NCI-H226 (cell line): ENCODE measurements at places on chromosomes 4 and X.
A peak's percentile ranks its signal among the peaks of the same experiment; 100 is the strongest.

- DNase-seq = no peak
Observed at GRCh38 chrX:19543951-19544381, 28.7 kb upstream of the MAP3K15 start.

GRCh38 chrX:149493567-149494562 lies 11.2 kb downstream of the IDS start:
- no peak for DNase-seq

DNA sequence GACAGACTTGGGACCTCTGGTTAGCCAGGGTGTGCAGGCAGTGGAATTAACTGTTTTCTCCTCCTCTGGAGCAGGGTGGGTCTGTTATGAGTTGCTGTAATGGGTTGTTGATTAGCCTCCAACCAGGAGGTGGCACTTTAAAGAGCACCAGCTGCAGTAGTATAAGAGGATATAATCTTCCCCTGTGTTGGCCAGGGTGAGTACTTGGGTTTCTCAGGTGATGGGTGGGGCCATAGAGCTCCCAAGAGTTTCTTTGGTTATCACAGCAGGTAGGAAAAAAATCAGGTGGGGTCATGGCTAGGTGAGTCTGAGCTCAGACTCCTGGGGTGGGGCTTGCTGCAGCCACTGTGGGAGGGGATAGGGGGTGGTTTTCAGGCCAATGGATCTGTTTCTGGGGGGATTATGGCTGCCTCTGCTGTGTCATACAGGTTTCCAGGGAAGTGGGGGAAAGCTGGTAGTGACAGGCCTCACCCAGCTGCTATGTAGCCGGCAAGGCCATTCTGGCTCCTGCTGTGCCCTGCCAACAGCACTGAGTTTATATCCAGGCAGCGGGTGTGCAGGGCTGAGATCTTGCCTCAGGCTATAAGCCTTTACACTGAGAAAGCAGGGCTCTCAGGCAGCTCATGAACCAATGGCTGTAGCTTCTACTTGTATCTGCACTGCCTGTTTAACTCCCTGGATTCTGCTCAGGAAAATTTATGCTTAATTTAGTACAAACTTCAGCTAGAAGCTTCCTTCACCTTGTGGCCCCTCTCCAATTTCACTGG lies 70.1 kb downstream of the CCNG2 start:
- no peak for DNase-seq

DNA sequence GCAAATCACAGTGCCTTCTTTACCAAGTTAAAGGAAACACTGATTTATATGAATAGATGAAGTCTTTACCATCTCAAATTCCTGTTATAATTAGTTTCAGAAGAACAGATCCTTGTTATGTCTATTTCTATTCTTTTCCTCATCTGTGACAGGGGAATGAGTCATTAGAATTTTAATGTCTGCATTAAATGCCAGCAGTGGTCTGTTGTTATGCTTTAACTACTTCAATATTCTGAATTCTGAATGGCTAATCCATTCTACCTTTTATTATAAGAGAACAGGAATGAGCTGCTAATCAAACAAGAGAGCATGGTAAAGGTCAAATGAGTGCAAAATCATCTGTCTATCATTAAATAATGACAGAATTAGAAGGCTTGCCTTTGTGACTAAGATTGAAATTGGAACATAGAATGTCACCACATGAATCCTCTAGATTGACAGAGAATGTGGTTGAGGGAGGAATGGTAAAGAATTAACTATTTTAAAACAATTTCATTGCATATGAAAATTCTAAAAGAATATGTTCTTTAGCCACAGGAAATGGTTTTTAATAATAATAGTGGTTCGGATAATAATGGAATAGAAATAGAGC lies 935.5 kb downstream of the ADGRL3 start:
- DNase-seq = no peak

- peak; percentile 78 for DNase-seq
Observed at GRCh38 chr4:113979148-113979904, at the start of gene ARSJ. Gene ARSJ (minus strand): TSS chr4:113979647. CDS start chr4:113978834, 813 bp downstream.

- DNase-seq = peak; percentile 37
Observed at GRCh38 chr4:186839122-186840037, 115.7 kb upstream of the FAT1 start.

DNA sequence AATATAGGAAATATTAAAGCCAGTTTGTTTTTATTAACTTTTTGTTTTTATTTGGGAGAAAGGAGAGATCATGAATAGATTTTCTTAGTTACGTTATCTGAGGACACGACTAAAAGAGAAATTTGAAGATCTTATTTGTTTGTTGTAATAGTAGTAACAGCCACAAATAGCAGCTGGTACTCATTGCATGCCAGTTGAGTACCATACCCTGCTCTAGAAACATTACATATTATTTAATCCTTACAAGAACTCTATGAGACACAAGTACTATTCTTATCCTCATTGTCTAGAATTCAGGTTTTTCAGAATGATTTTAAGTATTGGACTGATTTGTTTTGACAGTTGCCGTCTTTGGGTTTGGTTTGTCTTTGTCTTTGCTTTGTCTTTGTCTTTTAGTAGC lies 31.8 kb downstream of the USP53 start:
- DNase-seq = no peak

DNA sequence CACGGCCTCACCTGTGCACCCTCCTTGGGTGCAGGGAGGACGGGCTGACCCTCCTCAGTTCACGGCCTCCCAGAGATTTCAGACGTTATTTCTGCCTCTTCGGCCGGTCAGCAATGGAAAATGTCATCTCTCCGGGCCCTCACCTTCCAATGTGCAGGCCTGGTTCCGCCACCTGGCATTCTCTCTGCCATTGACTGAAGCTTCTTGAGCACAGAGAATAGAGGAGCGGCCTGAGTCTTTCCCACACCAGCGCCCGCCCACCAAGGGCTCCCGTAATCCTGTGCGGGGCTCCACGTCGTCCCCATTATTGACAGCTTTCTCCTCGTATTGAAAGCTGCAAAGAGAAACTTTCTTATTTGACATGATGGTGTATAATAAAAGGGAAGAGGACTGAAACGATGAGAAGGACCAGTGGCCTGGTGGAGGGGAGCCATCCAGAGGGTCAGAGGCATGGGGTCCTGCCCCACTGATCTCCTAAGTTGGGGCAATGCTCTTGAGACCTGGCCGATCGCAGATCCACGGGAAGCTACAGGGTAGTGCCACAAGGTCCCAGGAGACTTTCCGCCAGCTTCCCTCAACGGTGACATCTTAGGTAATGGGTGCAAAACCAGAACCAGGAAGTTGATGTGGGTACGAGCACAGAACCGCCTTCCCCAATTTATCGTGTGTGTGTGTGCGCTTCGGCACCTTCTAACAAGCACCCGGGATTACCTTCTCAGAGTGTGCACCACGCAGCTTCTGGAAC lies 20.6 kb downstream of the HTRA3 start:
- DNase-seq = no peak

- DNase-seq = no peak
Observed at GRCh38 chr4:158841540-158841939, 72.7 kb downstream of the FNIP2 start.

DNA sequence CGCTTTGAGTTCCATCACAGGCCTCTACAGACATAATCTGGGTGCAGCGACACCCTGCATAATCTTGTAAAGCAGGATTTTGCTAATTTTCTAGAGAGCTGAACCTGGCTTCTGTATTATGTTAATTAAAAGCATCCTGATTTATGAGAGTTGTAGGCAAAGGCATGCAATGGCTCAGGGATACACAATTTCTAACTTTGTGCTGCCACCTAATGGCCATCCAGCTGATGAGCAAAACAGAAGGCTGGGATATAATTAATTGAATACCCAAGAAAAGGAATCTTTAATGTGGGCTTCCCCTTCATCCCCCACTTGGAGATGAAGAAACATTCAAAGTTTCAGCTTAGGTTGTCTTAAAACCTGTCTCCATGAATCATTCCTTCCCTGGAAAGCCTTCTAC lies 78.1 kb downstream of the BMP15 start:
- no peak for DNase-seq
